T-helper 2 cell (primary cell): ENCODE measurements at places on chromosomes 7 and 10.

GRCh38 chr10:89327803-89328441, at the start of gene IFIT3:
Gene IFIT3 (plus strand): TSS chr10:89327997. CDS start chr10:89328074, 77 bp downstream.
- DNase-seq = peak; percentile 32

GRCh38 chr10:92886334-92886961, 38.1 kb downstream of the EXOC6 start:
- DNase-seq = no peak

- DNase-seq = no peak
Measured at GRCh38 chr10:3512263-3512662, 272.7 kb downstream of the KLF6 start.

DNA sequence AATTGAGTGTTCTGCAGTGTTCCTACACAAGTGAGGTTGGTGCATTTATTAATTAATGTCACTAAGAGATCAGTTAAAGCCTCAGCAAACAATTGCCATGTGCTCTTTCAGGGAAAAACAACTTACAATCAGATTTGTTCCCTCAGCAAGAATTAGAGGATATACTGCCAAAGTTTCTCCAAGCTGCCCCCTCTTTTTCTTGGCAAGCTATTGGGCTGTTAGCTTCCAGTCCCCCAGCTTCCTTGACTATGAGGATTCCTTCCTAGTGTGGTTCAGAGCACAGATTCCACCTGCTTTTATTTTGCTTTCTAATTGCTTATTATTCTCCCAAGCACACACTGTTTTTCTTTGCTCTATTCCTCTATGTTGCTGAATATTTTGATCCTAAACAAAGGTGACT, 112.7 kb downstream of the RBM20 start:
- no peak for DNase-seq

DNA sequence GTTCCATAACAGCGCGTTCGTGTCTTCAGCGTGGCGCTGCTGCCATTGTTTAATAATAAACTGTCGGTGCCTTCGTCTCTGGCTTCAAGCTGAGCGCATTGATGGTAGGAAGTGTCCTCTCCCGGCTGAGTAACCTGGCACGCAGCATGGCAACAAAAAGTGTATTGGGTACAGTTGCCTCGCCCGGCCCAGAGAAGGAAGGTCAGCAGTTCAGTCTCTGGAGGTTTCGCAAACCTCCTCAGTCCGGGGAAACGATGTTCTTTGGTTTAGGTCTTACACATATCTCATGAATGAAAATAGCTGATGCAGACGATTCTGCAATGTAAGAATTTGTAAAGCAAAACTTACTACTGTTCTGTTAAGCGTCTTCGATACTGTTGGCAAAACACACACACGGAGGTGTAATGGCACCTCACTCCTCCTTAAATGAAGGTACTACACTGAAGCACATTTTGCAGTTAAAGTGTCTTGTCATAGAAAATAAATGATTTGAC, 739 bp upstream of the CCDC186 start:
- no peak for DNase-seq

- no peak for DNase-seq
Measured at GRCh38 chr7:26363465-26363864, 71.8 kb downstream of the SNX10 start.

DNA sequence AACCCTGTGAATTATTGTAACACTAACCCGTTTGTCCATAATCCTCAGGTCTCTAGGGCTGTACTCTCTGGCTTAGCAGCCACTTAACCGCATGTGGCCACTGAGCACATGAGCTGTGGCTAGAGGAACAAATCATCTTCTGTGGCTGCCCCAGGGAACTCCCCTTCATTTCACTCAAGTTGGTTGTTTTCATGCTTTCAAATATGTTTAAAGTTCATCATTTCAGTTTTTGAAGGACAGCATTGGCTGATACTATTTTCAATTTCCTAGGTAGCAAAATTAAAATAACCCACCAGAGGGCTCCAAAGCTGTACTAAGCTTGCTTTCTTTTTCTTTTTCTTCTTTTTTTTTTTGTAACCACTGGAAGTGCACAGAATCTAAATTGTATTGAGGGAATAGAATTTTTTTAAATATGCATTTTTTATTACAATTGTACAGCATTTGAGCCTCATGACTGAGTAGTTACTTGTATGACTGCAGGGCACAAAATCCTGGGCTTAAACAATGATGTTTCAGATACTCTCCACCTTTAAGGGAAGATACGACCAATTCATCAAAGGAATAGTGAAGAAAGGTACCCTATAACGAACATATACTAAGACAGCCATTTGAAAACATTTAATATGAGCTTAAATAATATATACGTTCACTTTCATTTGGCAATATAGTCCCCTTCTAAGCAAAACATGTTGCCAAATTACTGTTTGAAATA, 38.6 kb downstream of the MRC1 start:
- DNase-seq = no peak

DNA sequence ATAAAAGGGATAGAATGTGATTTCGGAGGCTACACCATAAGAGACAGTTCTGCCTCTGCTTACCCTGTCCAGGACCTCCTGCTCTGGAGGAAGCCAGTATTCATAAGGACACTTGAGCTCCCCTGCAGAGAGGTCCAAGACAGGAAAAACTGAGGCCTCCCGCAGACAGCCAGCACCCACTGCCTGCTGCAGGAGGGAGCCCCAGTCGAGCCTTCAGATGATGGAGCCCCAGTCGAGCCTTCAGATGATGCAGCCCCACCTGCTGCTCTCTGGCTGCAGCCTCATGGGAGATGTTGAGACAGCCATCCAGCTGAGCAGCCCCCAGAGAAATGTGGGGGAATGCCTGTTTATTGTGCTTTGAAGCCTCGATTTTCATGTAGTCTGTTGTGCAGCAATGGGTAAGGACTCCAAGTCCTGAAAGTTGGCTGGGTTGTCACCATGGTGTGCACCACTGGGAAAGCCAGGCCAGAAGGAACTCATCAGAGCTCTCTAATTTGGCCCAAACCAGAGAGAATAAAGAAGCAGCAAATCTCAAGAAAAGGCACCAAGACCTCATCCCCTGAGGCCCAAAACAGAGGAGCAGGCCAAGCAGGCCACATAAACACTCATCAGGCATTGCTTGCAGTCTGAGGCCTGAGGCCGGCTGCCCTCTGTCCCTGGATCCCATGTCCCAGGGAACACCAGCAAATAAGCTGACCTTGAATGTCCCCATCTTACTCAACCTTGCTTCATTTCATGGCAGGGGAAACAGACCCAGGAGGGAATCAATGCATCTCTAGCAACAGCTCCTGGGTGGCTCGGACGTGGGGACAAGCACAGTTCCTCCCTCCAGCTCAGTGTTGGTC, 30.9 kb downstream of the CALML5 start:
- no peak for DNase-seq

DNA sequence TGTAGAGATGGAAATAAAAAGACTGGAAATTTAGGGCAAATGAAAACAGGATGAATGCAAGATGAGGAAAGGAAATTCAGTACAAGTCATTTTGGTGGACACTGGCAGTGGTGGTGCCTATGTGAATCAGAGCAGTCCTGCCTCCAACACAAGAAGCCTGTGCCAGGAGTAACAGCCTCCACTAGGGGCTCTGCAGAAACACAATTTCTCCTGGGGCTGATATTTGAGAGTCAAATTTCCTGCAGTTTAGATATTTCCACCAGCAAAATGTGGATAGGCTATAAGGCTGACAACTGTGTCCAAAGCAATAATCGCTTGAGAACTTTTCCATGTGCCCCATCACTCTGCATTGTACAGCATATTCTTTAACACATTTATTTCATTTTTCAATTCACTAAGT, 4.7 kb upstream of the PLXDC2 start:
- DNase-seq = no peak
